ENCODE measurements at places on chromosomes 7 and 10. TPM values are rescaled to one million over a fixed set of nuclear protein-coding genes. Genes with fewer than 3 reads are reported as not detected.

DNA sequence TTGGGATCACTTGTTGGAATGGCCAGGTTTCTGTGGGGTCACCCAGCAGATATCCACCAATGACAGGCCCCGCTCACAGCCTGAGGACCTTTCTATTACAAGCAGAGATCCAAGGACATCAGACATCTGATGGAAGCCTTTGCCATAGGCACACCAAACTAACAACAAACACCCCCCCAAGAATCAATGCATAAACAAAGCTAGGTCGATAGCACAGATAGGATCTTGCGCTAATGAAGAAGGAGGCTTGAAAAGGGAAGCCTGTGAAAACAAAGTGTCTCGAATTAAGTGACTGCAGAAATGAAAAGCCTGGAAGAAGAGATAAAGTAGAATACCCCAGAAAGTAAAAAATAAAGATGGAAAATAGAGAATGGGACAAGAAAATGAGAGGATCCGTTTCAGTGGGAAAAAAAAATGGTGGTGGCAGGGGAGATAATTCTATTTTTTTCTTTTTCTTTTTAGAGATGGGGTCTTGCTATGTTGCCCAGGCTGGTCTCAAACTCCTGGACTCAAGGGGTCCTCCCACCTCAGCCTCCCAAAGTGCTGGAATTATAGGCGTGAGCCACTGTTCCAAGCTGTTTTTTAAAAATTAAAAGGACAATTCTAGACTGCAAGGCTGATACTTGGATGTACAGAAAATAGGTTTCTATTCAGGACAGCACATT is 26.3 kb upstream of the SMURF1 start:
- DNase-seq: no peak

- no peak for DNase-seq
These were observed 32.3 kb downstream of the RASGEF1A start for GRCh38 chr10:43234471-43235041.

DNA sequence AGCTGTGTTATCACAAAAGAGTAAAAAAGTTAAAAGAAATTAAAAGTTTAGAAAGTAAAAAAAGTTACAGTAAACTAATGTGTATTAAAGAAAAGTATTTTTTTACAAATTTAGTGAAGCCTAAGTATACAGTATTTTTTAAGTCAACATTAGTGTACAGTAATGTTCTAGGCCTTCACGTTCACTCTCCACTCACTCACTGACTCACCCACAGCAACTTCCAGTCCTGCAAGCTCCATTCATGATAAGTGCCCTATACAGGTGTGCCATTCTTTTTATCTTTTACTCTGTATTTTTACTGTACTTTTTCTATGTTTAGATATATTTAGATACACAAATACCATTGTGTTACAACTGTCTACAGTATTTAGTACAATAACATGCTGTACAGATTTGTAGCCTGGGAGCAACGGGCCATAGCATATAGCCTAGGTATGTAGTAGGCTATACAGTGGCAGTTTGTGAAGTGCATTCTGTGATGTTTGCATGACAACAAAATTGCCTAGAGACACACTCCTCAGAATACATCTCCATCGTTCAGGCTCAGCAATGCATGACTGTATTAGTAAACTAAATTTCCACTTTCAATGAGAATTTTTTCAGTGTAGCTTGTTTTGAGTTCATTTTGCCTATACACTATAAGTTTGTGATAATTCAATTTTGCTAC is 539.9 kb upstream of the C7orf33 start:
- DNase-seq: no peak

GRCh38 chr10:114925587-114926586 is 12.1 kb upstream of the TRUB1 start:
- DNase-seq: no peak

GRCh38 chr10:15764892-15765454 is 45.3 kb upstream of the ITGA8 start:
- DNase-seq: no peak

DNA sequence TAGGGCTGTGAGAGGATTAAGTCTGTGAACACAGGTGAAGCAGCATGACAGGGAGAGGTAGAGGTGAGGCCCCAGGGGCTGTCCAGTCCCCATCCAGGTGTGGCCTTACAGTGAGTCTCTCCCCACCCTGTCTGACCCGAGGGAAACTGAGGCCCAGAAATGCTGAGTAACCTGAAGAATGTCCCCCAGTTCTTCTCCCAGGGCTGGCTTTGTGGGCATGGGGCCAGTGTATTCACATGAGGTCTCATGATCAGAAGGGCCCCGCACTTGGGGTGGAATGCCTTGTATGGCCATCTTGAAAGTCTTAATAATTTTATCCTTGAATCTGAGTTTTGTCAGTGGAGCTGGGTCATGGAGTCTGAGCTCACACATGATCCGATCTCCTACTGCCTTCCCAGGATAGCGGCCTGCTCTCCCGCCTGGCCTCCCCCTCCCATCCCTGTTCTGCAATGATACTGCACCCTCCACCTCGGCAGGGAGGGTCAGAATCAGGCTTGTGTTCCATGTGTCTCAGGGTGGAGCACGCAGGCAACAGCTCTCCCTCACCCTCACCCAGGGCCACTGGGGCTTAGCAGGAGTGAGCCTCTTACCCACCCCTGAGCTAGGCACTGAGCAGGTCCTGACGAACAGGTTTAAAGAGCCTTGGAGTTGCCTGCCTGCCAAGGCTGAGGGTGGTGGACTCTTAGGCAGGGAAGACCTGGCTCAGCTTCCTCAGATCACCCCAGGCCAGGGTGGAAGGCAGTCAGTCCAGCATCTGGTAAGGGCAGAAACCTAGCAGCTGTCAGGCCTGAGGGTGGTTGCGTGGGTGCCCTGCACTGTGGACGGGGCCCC is 41.4 kb upstream of the NPFFR1 start:
- no peak for DNase-seq

- no peak for DNase-seq
These were observed 832.1 kb downstream of the SORCS3 start for GRCh38 chr10:105473170-105473569.

DNA sequence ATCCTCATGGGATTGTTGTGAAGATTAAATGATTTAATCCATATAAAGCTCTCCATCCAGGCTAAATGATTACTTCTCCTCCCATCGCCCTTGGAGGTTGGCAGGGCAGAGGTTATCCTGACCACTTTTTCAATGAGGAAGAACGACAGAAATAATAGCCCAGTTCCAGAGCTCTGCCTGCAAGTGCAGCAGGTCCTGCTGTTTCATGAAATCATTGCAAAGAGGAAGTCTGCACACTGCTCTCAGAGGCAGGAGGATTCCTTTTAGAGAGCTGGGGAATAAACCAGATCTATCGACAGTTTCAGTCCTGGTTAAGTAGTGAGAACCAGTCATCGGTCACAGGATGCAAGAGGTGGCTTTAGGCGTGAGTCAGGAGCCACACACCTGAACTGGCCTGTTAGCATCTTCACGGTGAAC is 25.0 kb upstream of the CDH23 start:
- DNase-seq: no peak

GRCh38 chr10:111390813-111391563 is 314.2 kb downstream of the ADRA2A start:
- DNase-seq: no peak

DNA sequence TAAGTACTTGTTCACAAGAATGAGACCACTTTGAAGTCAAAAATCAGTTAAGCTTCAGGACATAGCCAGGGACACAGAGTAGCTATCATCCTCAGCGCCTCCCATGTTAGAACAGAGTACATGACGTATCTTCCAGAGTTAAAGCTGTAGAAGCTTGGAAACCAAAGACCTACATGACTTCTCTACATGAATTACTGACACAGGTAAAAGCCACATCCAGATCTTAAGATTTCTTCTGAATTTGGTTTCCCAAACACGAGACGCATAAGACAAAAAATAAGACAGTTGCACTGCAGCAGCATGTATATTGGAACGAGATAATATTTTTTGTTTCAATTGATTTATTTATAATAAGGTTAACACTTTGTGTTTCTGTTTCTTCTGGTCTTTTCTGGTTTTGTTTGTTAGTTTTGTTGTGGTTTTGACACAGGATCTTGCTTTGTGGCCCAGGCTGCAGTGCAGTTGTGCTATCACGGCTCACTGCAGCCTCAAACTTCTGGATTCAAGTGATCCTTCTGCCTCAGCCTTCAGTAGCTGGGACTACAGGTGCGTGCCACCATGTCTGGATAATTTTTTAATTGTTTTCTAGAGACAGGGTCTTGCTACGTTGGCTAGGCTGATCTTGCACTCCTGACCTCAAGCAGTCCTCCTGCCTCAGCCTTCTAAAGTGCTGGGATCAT is 10.2 kb upstream of the EPC1 start:
- no peak for DNase-seq

The GALNT11 gene
- polyA plus RNA-seq: 110 TPM

The NPTX2 gene
- 1.9 TPM for polyA plus RNA-seq

DNA sequence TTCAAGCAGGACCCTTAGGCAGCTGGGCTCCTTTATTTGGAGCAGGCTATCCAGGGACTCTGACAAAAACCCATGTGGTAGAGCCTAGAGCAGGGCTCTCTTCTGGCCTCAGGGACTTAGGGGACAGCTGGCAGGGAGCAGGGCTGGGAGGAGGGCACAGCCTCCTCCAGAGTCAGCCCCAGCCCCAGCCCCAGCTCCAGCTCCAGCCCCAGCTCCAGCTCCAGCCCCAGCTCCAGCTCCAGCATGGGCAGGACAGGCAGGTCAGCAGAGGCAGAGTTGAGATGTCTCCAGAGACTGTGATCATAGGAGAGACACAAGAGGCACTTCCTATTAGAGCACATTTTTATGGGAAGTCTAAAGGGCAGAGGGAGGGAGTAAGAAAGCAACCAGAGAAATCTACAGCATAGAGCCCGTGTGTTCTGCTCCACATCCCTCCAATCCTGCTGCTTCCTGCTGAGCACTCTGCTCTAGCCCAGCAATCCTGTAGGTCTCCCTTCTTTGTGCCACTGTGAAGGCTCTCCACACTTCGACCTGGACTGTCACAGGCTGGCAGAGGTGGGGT is 13.3 kb upstream of the C10orf53 start:
- no peak for DNase-seq

DNA sequence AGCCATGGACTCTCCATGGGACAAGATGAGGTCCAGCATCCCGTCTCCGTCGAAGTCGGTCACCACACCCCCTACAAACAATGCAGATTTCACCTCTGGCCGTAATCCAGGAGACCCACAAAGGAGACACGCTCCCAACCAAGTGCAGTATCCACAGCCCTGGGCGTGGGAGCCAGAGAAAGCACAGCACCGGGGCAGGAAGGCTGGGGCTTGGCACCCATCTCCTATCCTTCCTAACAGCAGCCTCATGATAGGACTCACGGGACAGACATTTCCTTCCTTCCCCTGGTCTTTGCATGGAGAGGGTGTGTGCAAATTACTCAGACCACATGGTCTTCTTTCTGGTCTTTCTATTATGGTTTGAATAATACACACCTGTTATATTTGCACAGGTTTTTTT is 46.3 kb downstream of the GOLGA7B start:
- DNase-seq: no peak

GRCh38 chr7:131618391-131618790 is 62.0 kb upstream of the PODXL start:
- DNase-seq: no peak

The HGF gene
- polyA plus RNA-seq: 3.9 TPM

- no peak for DNase-seq
These were observed 121.5 kb downstream of the KAT6B start for GRCh38 chr10:74947781-74948401.

- no peak for DNase-seq
These were observed 25.4 kb upstream of the TMEM72 start for GRCh38 chr10:44885710-44886109.

The CDHR1 gene
- 1.2 TPM for polyA plus RNA-seq

DNA sequence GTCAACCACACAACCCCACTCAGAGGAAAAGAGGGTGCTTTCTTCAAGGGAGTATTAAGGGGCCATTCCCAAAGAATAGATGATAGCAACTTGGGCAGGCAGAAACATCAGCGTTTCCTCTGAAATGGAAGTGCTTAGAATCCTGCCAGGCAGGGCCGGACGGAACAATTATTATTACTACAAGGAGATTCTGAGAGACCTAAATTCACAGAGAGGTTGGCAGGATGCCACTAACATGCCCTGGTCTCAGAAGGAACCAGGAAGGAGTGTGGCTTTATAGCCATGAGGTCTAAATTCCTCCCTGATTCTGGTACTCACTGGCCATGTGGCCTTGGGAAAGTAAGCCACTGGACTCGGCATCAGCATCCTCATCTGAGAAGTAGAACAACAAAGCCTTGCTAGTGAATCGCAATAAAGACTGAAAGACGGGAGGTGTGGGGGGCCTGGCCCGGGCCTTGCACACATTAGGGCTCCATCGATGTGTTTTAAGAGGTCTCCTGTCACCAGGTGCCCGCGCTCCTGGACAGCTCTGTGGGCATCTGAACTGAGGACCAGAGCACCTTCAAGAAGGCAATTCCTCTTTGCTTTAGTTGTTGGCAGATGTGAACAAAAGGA is 131.5 kb downstream of the OAT start:
- no peak for DNase-seq
